ENCODE measurements at places on chromosomes 5 and 9.

- DNase-seq, result no peak
Measured at GRCh38 chr5:112436144-112436543, 17.1 kb upstream of the EPB41L4A start.

- peak; percentile 31 for DNase-seq
Measured at GRCh38 chr5:91145333-91145620, 237.8 kb downstream of the ARRDC3 start.

- DNase-seq, result no peak
Measured at GRCh38 chr9:134809292-134809691, 71.3 kb upstream of the FCN2 start.

- no peak for DNase-seq
Measured at GRCh38 chr5:142283304-142283703, 41.5 kb downstream of the SPRY4 start.

DNA sequence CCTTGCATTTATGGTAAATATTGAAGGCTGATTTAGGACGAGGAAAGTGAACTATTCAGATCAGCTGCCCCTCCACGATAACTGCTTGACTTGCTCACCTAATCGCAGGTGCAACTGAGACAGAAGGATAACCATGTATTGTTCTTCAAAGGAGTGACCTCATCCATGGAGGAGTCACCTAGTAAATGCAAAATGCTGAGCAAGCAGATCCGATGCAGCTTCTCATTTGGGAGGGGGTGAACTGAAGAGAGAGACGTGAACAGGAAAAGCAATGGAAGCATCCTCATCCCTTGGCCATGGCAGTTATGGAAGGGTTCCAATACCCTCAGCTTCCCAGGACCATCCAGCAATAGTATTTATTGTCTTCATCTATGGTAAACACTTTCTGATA lies 47.5 kb downstream of the RASGRF2 start:
- no peak for DNase-seq

Measured in fibroblast of the aortic adventitia (primary cell).